ENCODE measurements at places on chromosomes 4 and X.

DNA sequence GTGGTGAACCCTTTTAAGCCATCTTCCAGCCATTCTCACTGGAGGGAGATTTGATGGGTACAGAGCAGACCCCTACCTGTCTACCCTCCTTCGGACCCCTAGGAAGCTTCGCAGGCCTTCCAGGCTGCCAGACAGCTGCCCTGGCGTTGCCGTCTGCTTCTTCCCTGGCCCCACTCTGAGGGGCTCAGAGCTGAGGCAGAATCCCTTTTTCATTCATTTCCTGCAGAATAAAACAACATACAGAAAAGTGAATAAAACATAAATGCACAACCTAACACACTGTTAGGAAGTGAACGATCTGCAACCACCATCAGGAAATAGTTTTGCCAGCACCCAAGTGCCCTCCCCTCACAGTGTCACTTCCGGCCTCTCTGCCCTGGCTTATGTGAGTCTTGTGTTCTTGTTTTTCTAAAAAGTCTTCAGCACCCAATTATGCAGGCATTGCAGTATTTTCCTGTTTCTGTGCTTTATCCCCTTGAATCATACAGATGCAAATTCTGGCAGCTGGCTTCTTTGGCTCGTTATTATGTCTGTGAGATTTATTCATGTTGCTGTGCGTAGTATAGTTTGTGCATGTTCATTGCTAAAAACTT lies 5.6 kb upstream of the ADD1 start:
- no peak for DNase-seq

DNA sequence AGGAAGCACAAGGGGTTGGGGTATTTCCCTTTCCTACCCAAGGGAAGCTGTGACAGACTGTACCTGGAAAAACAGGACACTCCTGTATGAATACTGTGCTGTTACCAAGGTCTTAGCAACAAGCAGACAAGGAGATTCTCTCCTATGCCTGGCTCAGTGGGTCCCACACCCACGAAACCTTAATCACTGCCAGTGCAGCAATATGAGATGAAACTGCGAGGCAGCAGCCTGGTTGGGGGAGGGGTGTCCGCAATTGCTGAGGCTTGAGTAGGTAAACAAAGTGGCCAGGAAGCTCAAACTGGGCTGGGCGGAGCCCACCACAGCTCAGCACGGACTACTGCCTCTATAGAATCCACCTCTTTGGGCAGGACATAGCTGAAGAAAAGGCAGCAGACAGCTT lies 197.7 kb downstream of the INPP4B start:
- DNase-seq: no peak

DNA sequence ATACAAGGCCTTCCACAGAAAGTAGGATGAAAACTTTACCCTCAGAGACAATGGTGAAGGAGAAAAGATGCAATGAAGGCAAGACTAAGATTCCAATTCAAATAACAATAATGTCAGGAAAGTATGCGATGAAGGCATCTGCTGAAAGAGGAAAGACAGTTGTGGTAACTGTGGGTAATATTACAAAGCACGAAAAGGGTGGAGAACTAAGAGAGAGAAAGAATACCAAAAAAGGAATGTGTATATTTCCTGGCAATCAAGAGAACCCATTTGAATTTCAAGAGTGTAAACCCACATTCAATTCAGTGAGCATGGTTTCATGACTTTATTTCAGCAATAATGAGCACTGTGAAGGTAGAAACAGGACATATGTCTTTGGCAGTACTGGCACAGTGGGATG lies 225.5 kb downstream of the PALLD start:
- no peak for DNase-seq

DNA sequence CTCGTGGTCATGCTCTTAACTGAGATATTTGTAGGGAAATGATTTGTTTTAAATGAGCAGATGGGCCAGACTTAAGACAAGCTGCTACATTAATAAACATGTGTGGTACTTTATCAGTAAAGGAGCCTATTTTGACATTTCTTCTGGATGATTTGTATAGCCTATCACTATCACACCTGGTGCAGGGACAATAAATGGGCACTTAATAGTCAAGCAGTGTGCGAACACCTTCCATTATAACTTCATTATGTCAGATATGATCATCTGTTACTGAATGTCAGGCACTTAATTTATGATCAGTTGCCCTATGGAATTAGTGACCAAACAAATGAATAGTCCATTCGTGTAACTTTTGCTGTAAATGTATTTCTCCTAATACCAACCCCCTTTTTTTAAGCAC lies 628.8 kb downstream of the ADGRL3 start:
- DNase-seq: no peak

- DNase-seq: no peak
These were observed 22.7 kb downstream of the INTS6L start for GRCh38 chrX:135543172-135543571.

DNA sequence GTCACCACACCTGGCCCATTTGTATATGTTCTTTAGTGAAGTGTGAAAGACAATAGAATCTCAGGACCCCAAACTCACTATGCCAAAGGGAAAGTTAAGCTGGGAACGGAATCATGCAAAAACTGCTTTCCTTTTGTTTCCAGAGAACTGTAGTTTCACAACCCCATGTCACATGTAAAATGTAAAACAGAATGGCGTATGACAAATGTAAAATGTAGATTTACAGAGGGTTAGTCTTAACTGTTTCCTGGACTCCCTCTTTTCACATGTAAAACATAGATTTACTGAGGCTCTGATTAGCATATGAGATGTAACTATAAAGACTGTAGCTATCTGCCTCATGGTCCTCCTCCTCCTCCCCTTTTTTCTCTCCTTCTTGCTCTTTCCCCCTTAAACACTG lies 66.3 kb downstream of the ABLIM2 start:
- no peak for DNase-seq

GRCh38 chr4:62117886-62118285 lies 917.8 kb downstream of the ADGRL3 start:
- no peak for DNase-seq

DNA sequence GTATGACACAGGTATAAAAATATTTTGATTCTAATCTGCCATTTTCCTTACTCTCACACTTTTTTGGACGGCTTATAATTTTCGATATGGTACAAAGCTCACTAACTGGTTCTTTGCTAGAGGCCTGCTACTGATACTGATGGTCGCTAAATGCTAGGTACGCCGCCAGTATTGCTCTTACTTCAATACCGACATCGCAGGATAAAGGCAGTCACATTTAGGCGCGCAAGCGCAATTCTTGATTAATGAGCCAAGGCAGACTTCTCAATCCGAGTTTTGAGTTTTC lies 557 bp upstream of the USP38 start:
- DNase-seq: no peak

DNA sequence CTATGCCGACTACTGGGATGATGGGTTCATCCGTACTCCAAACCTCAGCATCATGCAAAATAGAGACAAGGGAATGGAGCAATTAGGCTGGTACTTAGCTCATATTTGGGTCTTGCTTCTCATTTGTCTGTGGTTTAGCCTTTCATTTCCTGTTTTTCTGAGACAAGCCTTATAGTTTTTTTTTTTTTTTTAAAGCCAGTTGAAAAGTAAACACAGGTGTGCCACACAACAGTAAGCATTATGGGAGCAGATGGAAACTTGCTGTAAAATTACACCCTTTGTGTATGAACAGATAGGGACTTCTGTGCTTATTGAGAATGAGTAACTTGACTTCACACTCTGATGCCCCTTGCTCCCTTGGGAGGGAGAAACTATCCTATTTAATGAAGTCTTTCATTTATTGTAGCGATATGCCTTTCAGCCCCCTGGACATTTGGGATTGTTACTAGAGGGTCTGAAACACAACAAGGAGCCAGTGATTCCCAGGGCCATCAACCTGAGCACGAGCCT lies 13.7 kb downstream of the RASSF6 start:
- no peak for DNase-seq

- DNase-seq: no peak
These were observed 18.9 kb upstream of the HERC3 start for GRCh38 chr4:88573276-88573980.
